ENCODE measurements at places on chromosomes 16 and 17.

GRCh38 chr17:20179041-20179440 lies 169.9 kb downstream of the SPECC1 start:
- peak; percentile 34 for DNase-seq

DNA sequence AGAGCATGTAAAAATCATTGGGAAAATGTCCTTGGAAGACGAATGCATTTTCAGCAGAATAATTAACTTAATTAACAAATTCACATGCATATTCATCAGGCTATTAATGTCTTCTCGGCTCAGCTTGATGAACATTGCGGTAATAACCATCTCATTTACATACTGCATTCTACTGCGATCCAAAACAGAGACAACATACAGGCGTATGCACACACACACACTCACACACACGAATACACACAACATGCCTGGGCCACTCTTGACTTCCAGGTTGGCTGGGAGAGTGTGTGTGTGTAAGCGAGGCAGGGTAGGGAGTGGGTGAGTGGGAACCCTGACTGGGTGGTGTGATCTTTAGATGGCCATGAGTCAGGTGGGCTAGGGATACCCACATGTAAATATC lies 44.7 kb downstream of the NEUROD2 start:
- no peak for DNase-seq

DNA sequence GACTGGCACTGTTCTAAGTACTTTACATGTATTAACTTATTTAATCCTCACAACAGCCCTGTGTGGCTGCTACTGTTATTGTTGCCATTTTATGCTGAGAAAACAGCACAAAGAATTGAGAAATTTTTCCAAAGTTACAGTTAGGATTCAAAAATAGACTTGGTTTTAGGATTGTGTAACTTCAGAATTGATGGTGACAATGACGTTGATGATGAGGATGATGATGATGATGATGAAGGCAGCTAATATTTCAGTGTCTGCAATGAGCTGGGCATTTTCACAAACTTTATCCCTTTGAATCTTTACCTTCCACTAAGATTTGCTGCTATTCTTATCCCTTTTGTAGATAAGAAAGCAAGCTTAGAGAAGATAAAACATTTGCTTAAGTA lies 22.1 kb downstream of the PRKCB start:
- DNase-seq, result no peak

- DNase-seq, result no peak
Observed at GRCh38 chr17:66326476-66327047, 24.1 kb downstream of the PRKCA start.

DNA sequence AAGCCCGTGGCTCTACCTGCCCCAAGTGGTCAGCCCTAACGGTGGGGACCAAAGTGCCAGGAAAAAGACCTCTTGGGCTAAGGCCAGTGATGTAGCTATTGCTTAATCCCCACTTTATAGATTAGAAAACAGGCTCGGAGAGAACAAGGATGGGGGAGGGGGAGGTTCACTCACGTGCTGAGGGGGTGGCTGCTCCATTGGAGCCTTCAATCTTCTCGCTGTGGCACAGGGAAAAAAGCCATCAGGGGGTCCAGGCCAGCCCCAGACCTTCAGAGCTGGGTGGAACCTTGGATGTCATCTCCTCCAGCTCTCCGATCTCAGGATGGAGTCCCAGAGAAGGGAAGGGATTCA lies 45.9 kb downstream of the SRCIN1 start:
- no peak for DNase-seq

GRCh38 chr17:606508-607250 lies 108.0 kb downstream of the VPS53 start:
- no peak for DNase-seq

- DNase-seq, result no peak
Observed at GRCh38 chr17:81365601-81366585, 29.4 kb upstream of the BAHCC1 start.

GRCh38 chr16:22337045-22337444 lies 37.4 kb downstream of the CDR2 start:
- DNase-seq, result no peak

DNA sequence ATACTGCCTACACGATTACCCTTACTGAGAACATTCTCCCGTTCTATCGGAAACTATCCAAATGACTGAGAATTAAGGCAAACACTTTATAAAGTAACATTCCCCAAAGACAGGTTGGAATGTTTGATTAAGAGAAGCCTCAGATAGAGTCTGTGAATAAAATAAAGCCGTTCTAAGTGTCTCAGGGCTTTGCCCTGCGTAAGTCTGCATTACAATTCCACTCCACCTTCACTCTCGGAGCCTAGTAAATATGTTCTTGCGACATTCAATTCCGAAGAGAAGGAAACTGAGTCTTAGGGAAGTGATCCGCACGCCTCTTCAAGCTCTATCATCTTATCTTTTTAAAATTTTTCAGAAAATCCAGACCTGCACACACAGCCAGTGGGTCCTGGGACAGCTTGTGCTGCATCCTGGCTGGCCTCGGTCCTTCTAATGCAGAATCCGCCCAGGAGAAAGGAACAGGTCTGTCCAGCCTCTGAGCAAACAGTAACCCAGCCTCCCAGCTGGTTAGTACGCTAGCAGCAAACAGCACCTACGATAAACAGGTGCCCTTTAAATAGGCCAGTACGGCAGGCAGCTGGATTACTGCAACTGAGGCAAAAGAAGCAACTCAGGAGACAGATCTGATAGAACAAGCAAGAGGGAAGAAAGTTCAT lies 254.1 kb upstream of the IRX3 start:
- no peak for DNase-seq

- DNase-seq, result no peak
Observed at GRCh38 chr17:2954898-2955445, 108.4 kb downstream of the OR1D5 start.

DNA sequence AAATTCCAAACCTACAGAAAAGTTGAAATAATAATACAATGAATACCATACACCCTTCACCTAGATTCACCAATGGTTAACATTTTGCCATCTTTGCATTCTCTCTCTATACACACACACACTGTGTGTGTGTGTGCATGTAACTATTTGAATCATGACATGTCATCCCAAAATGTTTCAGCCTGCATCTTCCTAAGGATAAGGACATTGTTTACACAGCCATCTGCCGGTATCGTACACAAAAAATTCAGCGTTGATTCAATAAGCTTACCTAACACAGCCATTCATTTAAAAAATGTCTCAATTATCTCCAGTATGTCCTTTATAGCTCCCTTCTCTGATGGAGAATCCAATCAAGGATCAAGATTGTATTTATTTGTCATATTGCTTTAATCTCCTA lies 3.9 kb downstream of the MXRA7 start:
- no peak for DNase-seq

- DNase-seq, result no peak
Observed at GRCh38 chr16:82019535-82019934, 8.3 kb upstream of the SDR42E1 start.
